Activated T-cell treated with anti-CD3 and anti-CD28 coated beads, Interleukin-2, amount 50 U/mL, for 24 hours (primary cell): ENCODE measurements at places on chromosomes 13 and 19.

GRCh38 chr13:44905556-44905955 lies 83.7 kb downstream of the NUFIP1 start:
- H3K27me3 ChIP-seq: peaks cover 5% of the 10 kb centered on the region
- DNase-seq: no peak
- H3K4me1 ChIP-seq: no peaks in the 10 kb centered on the region
- no peak overlapping the region for H3K4me3 ChIP-seq
- no peak overlapping the region for H3K27ac ChIP-seq

DNA sequence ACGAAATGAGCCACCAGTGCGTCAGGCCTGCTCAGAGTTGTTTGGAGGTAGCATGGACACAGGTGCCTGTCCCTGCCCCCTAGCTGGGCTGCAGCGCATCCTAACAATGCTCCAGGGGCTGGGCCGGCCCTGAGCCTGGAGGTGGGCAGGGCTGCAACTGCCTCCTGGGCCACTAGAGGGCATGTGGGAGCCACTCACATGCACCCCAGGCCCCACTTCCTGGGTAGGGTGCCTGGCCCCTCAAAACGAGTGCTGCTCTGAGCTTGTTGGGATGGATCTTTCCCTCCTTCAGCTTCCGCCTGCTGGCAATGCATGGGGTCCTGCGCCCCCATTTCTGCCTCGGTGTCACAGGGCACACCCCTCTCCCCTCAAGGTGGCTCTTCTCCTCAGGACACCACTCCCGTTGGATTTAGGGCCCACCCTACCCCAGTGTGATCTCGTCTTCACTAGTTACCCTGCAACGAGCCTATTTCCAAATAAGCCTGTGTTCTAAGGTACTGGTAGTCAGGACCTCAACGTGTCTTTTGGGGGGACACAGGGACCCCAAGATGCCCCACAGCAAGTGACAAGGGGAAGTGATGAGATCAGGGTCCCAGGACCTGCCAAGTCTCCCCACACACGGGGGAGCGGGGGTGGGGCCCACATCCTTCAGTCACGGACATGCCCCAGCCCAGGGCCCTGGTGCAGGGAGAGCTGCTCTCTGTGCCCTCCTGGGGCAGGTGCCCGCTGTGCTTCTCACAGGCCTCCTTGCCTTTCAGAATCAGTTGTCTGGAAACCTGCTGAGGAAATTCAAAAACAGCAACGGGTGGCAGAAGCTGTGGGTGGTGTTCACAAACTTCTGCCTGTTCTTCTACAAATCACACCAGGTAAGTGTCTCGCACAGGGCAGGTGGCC lies 131.3 kb downstream of the STK24 start:
- H3K27me3 ChIP-seq: no peaks in the 10 kb centered on the region
- DNase-seq: peak; percentile 88
- peaks cover 31% of the 10 kb centered on the region for H3K36me3 ChIP-seq

DNA sequence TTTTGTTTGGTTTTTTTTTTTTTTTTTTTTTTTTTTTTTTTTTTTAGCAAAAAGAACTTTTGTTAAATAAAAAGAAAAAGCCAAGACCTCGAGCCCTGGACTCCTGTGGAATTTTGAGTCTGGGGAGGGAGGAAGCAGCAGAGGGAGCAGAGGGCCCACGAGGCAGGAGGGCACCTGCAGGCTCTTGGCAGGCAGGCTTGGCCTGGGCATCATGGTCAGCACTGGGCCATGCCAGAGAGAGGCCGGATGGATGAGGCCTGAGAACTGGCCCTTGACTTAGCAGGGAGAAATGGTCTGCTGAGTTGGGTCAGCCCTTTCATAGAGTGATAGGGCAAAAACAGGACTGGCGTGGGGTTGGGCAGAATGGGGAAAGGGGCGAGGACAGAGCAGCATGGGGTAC lies 100.4 kb downstream of the GPR12 start:
- peaks cover 15% of the 10 kb centered on the region for H3K27me3 ChIP-seq
- no peak for DNase-seq
- no peak overlapping the region for H3K27ac ChIP-seq
- H3K4me3 ChIP-seq: no peak overlapping the region

DNA sequence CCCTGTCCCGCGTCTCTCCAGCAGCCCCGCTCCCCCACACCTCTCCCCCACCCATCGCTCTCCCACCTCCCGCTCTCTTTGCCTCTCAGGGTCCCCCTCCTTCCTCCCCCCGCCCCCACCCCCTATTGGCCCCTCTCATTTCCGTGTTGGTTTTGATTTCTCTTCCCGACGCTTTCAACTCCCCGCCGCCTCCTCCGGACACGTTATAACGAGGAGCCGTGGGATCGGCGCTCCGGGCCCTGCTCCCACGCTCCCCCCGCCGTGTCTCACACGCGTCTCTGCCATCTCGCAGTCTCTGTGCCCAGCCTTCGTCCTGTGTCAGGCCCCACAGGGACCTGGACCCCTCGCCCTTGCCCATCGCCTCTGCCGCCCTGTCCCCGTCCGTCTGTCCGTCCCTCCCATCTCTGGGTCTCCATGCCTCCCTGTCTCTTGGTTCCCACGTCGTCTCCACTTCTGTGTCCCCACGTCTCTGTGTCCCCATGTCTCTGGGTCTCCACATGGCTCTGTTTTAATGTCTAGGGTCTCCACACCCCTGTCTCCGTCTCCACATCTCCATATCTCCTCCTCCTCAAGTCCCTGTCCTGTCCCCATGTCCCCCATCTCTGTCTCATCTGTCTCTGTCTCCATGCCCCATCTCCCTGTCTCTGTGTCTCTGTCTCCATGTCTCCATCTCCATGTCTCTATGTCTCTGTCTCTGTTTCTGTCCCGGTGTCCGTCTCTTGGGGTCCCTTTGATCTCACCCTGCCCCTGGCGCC lies 13.1 kb downstream of the ERFL start:
- H3K36me3 ChIP-seq: no peaks in the 10 kb centered on the region
- peak; percentile 45 for DNase-seq
- no peak overlapping the region for H3K4me3 ChIP-seq
- no peak overlapping the region for H3K27ac ChIP-seq

DNA sequence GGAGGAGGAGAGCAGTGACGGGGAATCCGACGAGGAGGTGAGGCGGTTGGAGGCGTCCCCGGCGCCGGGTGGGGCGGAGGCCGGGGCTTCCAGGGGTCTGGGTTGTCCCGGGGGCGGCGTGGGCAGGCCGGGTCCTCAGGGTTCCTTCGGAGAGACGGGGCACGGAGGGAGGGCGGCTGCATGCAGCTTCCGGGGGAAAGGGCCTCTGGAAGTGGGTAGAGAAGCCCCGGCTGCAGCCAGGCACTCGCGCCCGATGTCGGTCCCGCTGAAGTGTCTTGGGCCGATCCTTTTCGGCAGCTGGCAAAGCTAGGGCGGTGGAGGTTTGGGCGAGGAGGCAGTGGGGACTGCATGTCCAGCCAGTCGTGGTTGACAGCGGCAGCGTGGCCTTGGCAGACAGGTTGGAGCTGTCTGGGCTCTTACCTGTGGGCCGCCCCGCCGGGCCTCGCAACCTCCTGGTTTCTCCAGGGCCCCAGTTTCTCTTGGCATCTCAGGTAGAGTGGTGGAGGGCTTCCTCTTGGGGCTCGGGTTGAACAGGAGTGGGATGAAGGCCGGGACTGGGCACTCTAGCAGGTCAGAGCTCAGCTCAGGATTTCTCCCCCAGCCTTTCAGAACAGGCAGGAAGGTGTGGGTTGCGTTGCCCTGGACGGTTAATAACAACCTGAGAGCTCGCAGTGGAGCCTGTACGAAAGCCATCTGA lies 690 bp downstream of the KMT2B start:
- no peaks in the 10 kb centered on the region for H3K27me3 ChIP-seq
- peaks cover 41% of the 10 kb centered on the region for H3K4me1 ChIP-seq
- H3K27ac ChIP-seq: peak overlapping the region; percentile 93
- peak overlapping the region; percentile 90 for H3K4me3 ChIP-seq

GRCh38 chr19:2815923-2816322 lies 3.7 kb upstream of the ZNF554 start:
- H3K4me1 ChIP-seq: peaks cover 9% of the 10 kb centered on the region
- H3K4me3 ChIP-seq: no peak overlapping the region
- no peak for DNase-seq
- peaks cover 29% of the 10 kb centered on the region for H3K36me3 ChIP-seq
- H3K27ac ChIP-seq: no peak overlapping the region
- H3K27me3 ChIP-seq: no peaks in the 10 kb centered on the region

DNA sequence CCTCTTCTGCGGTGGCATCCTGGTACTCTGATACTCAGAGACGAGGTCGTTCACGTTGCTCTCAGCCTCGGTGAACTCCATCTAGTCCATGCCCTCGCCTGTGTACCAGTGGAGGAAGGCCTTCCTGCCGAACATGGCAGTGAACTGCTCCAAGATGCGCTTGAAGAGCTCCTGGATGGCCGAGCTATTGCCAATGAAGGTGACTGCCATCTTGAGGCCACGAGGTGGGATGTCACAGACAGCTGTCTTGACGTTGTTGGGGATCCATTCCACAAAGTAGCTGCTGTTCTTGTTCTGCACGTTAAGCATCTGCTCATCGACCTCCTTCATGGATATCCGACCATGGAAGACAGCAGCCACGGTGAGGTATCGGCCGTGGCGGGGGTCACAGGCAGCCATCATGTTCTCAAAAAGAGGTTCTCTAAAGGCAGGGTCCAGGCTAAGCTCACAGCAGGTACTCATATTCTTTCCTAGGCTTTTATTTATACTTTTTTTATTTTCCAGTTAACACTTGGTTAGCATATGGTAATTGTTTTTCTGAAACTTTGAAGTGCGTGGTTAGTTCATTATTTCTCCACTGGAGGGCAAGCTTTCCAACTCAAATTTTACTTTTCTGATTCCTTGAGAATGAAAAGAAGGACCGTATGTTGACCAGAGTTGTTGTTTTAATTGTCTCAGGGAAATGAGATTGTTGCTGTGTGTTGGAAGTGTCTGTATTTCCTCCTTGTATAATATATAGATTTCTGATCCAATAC lies 72.4 kb upstream of the RGCC start:
- peaks cover 18% of the 10 kb centered on the region for H3K4me1 ChIP-seq
- no peaks in the 10 kb centered on the region for H3K27me3 ChIP-seq
- no peak for DNase-seq
- H3K4me3 ChIP-seq: no peak overlapping the region
- no peaks in the 10 kb centered on the region for H3K36me3 ChIP-seq

DNA sequence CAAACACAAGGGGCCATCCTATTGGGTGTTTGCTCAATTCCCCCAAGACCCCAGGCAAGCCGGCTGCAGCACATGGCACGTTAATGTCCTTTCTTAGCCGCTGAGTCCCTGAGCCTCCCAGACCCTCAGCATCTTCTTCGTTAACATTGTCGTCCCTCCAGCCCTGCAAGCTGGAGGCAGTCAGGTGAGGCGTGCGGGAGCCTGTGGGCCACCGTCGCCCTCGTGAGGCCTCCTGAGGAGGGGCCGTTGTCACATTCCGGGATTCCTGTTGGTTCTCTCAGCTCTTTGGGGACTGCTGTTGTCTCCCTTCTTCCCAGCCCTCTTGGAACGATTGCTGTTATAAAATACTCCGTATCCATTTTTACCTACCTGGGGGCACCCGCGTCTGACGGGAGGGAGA lies 140.6 kb downstream of the KDM4B start:
- no peak overlapping the region for H3K27ac ChIP-seq
- peaks cover 25% of the 10 kb centered on the region for H3K36me3 ChIP-seq
- no peaks in the 10 kb centered on the region for H3K27me3 ChIP-seq
- DNase-seq: no peak

- peak within 1 kb of the TSS; percentile 69 for H3K4me3 ChIP-seq
- H3K27me3 ChIP-seq: peaks cover 68% of the 10 kb centered on the region
- H3K4me1 ChIP-seq: peaks cover 20% of the 10 kb centered on the region
- H3K27ac ChIP-seq: no peak within 1 kb of the TSS
- no peaks in the 10 kb centered on the region for H3K36me3 ChIP-seq
Observed at GRCh38 chr13:71867131-71867814, at the start of gene DACH1. Gene DACH1, minus strand, starts transcription at chr13:71867204.

- H3K4me3 ChIP-seq: no peak overlapping the region
- H3K36me3 ChIP-seq: peaks cover 10% of the 10 kb centered on the region
- no peak overlapping the region for H3K27ac ChIP-seq
Observed at GRCh38 chr13:100106005-100106404, 17.1 kb downstream of the PCCA start.

- no peak overlapping the region for H3K4me3 ChIP-seq
- no peaks in the 10 kb centered on the region for H3K4me1 ChIP-seq
- DNase-seq: no peak
- peaks cover 25% of the 10 kb centered on the region for H3K36me3 ChIP-seq
- no peak overlapping the region for H3K27ac ChIP-seq
Observed at GRCh38 chr19:58042495-58043340, 8.9 kb downstream of the ZSCAN1 start.

- H3K4me1 ChIP-seq: no peaks in the 10 kb centered on the region
- H3K27me3 ChIP-seq: peaks cover 22% of the 10 kb centered on the region
- H3K36me3 ChIP-seq: no peaks in the 10 kb centered on the region
- H3K27ac ChIP-seq: no peak overlapping the region
Observed at GRCh38 chr13:113937527-113938180, 36.2 kb downstream of the C13orf46 start.

DNA sequence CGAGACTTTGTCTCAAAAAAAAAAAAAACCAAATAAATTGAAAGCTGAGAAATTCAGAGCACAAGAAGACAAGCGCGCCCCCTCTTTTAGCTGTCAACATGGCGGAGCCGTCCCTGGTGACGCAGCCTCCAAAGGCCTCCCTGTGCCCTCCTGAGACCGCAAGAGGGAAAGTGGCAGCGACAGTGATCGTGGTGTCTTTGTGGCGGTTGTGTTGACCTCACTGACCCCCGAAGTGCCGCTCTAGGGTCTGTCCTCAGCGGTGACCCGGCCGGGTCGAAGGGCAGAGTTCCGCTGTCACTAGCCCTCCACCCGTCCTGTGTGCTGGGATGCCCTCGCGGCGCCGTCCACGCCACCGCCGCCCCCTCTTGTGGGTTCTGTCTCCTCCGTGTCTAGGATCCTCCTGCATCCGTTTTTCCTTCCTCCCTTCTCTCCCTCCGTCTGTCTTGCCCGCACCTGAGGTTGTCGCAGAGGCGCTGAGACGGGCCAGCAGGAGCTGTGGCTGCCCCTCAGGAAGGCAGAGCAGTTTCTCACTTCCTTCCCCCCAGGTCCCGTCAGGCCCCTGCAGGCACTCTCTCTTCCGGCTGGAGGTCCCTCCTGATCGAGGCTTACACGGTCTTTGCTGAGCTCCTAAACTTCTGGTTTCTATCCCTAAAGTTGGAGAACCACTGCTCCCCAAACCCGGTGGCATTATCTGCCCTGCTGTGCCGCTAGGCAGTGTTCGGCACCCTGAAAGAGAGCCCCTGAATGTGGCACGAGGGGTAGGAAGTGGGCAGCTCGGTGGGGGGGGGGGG lies 7.2 kb downstream of the UHRF1 start:
- H3K27ac ChIP-seq: peak overlapping the region; percentile 94
- H3K4me1 ChIP-seq: peaks cover 59% of the 10 kb centered on the region
- peaks cover 92% of the 10 kb centered on the region for H3K36me3 ChIP-seq
- DNase-seq: peak; percentile 64
- H3K27me3 ChIP-seq: no peaks in the 10 kb centered on the region
- H3K4me3 ChIP-seq: peak overlapping the region; percentile 89

- H3K36me3 ChIP-seq: peaks cover 68% of the 10 kb centered on the region
- peak overlapping the region; percentile 17 for H3K27ac ChIP-seq
- H3K4me1 ChIP-seq: peaks cover 69% of the 10 kb centered on the region
Observed at GRCh38 chr19:33377586-33378475, 4.3 kb downstream of the CEBPG start.
